ENCODE measurements at places on chromosomes 12 and 14. TPM values are rescaled to one million over a fixed set of nuclear protein-coding genes. Genes with fewer than 3 reads are reported as not detected.

DNA sequence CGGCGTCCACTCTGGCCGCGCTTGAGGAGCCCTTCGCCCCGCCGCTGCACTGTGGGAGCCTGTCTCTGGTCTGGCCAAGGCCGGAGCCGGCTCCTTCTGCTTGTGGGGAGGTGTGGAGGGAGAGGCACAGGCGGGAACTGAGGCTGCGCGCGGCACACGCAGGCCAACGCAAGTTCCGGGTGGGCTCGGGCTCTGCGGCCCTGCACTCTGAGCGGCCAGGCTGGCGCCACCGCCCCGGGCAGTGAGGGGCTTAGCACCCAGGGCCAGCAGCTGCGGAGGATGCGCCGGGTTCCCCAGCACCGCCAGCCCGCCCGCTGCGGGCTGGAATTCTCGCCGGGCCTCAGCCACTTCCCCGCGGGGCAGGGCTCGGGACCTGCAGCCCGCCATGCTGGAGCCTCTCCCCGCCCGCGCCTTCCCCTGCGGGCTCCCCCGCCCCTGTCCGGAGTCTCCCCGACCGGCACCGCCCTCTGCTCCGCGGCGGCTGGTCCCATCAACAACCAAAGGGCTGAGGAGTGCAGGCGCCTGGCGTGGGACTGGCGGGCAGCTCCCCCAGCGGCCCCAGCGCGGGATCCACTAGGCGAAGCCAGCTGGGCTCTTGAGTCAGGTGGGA lies 921.2 kb upstream of the FOXG1 start:
- H3K27me3 ChIP-seq: no peaks in the 10 kb centered on the region
- no peaks in the 10 kb centered on the region for H3K4me1 ChIP-seq
- H3K27ac ChIP-seq: no peak overlapping the region
- H3K4me3 ChIP-seq: no peak overlapping the region
- DNase-seq: no peak
- H3K36me3 ChIP-seq: no peaks in the 10 kb centered on the region

- H3K4me1 ChIP-seq: no peaks in the 10 kb centered on the region
- H3K36me3 ChIP-seq: no peaks in the 10 kb centered on the region
- DNase-seq: no peak
- H3K27ac ChIP-seq: no peak overlapping the region
Observed at GRCh38 chr14:101232340-101233020, 328.8 kb upstream of the DIO3 start.

DNA sequence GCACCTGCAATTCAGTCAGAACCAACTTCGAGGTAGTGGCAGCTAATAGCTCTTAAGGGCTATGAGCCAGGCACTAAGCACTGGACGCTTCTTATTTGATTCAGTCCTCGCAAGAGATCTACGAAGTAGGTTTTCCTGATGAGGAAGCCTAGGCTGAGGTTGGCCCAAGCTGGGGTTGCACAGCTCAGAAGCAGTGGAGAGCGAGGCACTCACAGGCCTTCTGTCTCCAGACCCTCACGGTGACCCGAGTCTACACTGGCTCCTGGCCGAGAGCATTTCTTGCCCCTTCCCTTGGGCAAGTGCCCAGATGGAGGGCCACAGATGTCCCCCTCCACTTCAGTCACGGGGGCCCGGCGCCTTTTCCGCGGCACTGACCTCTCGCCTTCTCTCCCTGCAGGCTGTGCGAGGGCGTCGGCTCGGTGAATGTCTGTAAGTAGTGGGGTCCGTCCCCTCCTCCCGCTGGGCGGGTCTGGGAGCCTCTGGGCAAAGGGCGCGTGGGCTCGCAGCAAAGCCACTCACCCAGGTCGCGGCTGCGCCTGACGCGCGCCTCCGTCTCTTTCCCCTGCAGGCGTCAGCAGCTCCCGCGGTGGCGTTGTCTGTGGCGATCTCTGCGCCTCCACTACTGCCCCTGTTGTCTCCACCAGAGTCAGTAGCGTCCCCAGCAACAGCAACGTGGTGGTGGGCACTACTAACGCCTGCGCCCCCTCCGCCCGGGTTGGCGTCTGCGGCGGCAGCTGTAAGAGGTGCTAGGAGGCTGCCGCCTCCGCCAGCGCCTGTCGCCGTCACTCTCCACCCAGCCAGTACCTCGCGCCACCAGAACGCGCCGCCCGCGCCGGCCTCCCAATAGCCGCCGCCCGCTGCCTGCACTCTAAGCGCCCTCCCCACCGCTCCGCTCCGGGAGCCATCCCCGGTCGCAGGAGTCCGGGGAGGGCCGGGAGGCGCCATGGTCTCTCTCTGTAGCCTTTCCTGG lies 13.1 kb downstream of the KRT83 start:
- H3K27ac ChIP-seq: no peak overlapping the region
- peak overlapping the region; percentile 22 for H3K4me3 ChIP-seq
- H3K27me3 ChIP-seq: peaks cover 54% of the 10 kb centered on the region
- peaks cover 15% of the 10 kb centered on the region for H3K4me1 ChIP-seq
- DNase-seq: peak; percentile 67

DNA sequence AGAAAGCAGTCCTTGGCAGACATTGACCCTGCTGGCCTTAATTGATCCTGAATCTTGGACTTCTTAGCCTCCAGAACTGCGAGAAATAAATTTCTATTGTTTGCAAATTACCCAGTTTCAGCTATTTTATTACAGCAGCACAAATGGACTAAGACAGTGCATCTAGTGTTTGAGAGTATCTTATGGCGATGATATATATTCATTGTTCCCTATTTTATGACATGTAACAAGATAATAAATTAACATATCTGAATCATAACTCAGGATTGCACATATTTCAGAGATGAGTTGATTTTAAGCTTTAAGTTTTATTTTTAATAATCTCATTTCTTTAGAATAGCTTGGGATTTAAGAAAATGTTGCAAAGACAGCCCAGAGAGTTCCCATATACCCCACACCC lies 167.4 kb upstream of the FOXG1 start:
- DNase-seq: no peak
- no peak overlapping the region for H3K4me3 ChIP-seq
- no peaks in the 10 kb centered on the region for H3K4me1 ChIP-seq
- no peak overlapping the region for H3K27ac ChIP-seq
- H3K27me3 ChIP-seq: no peaks in the 10 kb centered on the region
- no peaks in the 10 kb centered on the region for H3K36me3 ChIP-seq

GRCh38 chr14:94355191-94355794 lies 32.2 kb upstream of the SERPINA6 start:
- H3K27me3 ChIP-seq: peaks cover 14% of the 10 kb centered on the region
- no peak overlapping the region for H3K27ac ChIP-seq
- DNase-seq: peak; percentile 35

GRCh38 chr12:71124835-71125460 lies 32.9 kb downstream of the TSPAN8 start:
- H3K4me3 ChIP-seq: no peak overlapping the region
- no peaks in the 10 kb centered on the region for H3K27me3 ChIP-seq
- no peak for DNase-seq
- H3K4me1 ChIP-seq: no peaks in the 10 kb centered on the region
- no peaks in the 10 kb centered on the region for H3K36me3 ChIP-seq
- H3K27ac ChIP-seq: no peak overlapping the region

DNA sequence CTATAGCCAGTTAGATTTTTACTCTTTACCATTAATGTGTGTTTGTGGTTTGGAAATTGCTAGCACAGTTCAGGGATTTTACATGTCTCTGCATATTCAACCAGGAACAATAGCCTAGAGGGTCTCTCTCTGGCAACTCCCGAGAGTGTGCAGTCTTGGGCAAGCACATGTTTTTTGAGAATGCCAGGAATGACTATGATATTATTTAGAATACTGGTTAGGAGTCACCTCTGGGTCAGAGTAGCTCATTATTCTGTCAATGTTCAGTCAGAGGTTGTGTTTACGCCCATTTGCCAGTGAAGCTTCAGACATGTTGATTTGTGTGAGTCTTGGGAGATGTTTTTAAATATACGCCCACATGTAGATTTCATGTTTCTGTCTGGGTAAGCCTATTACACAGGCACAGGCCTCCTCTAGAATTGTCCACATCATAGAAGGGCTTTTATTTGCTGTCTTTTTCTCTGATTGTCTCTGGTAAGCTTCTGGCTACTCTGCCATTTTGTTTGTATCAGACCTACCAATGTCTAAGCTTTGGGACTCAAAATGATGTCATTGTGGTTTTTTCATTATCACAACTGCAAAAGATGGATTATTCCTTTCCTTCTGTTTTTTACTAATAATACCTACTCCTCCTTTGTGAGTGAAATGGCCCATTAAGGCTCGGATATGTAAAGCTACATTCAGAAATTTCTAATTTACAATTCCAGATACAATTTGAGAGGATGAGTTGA lies 203.1 kb upstream of the PPFIA2 start:
- H3K36me3 ChIP-seq: no peaks in the 10 kb centered on the region
- H3K4me3 ChIP-seq: no peak overlapping the region
- H3K27ac ChIP-seq: no peak overlapping the region
- no peaks in the 10 kb centered on the region for H3K27me3 ChIP-seq

DNA sequence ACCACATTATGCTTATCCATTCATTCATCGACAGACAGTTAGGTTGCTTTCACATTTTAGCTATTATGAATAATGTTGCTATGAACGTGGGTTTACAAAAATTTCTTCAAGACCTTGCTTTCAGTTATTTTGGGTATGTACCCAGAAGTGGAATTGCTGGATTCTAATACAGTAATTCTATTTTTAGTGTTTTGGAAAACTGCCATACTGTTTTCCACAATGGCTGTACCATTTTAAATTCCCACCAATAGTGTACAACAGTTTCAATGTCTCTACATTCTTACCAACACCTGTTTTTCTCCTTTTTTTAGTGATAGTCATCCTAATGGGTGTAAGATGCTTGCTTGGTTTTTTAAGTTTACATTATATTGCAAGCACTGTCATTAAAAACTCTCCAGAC lies 147.5 kb downstream of the ZFP36L1 start:
- H3K36me3 ChIP-seq: no peaks in the 10 kb centered on the region
- no peak for DNase-seq
- no peaks in the 10 kb centered on the region for H3K4me1 ChIP-seq
- H3K27ac ChIP-seq: no peak overlapping the region
- no peaks in the 10 kb centered on the region for H3K27me3 ChIP-seq
- H3K4me3 ChIP-seq: no peak overlapping the region

DNA sequence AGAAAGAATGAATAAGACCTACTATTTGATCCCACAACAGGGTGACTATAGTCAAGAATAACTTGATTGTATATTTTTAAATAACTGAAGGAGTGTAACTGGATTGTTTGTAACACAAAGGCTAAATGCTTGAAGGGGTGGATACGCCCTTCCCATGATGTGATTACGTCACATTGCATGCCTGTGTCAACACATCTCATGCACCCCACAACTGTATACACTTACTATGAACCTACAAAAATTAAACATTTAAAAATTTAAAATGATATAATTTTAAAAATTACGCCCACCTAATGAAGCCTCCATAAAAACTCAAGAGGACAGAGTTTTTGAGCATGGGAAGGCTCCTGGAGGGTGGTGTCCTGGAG lies 94.5 kb downstream of the SCARB1 start:
- peaks cover 27% of the 10 kb centered on the region for H3K4me1 ChIP-seq
- peaks cover 7% of the 10 kb centered on the region for H3K36me3 ChIP-seq
- no peak overlapping the region for H3K4me3 ChIP-seq
- no peak overlapping the region for H3K27ac ChIP-seq

- no peak overlapping the region for H3K27ac ChIP-seq
- peak overlapping the region; percentile 20 for H3K4me3 ChIP-seq
- DNase-seq: peak; percentile 25
- peaks cover 9% of the 10 kb centered on the region for H3K27me3 ChIP-seq
- H3K4me1 ChIP-seq: peaks cover 10% of the 10 kb centered on the region
Observed at GRCh38 chr12:122184517-122184916, 1.6 kb downstream of the LRRC43 start.

GRCh38 chr14:101097109-101097793 lies 193.7 kb upstream of the RTL1 start:
- peaks cover 12% of the 10 kb centered on the region for H3K27me3 ChIP-seq
- DNase-seq: no peak
- H3K36me3 ChIP-seq: no peaks in the 10 kb centered on the region
- no peaks in the 10 kb centered on the region for H3K4me1 ChIP-seq
- H3K4me3 ChIP-seq: no peak overlapping the region
- no peak overlapping the region for H3K27ac ChIP-seq

- no peaks in the 10 kb centered on the region for H3K36me3 ChIP-seq
- no peaks in the 10 kb centered on the region for H3K27me3 ChIP-seq
- H3K4me3 ChIP-seq: no peak overlapping the region
- H3K4me1 ChIP-seq: peaks cover 4% of the 10 kb centered on the region
Observed at GRCh38 chr14:95191445-95192199, 34.3 kb upstream of the DICER1 start.

DNA sequence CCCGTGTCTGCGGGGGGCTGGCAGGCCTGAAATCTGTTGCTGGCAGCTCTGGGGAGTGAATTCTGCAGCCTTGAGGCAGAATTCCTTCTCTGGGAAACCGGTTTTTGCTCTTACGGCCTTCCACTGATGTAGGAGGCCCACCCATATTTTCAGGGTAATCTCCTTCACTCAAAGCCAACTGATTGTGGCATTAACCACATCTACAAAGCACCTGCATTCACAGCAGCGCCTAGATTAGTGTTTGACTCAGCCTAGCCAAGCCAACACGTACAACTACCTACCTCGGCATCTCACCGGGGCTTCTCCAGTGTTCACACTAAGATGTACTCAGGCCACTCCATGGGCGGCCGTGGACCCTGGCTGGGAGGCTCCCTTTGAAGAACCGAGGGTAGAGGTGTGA lies 15.8 kb downstream of the C12orf43 start:
- no peaks in the 10 kb centered on the region for H3K4me1 ChIP-seq
- DNase-seq: no peak
- H3K4me3 ChIP-seq: no peak overlapping the region
- no peak overlapping the region for H3K27ac ChIP-seq
- H3K27me3 ChIP-seq: no peaks in the 10 kb centered on the region

GRCh38 chr14:79177106-79177505 lies 1006.9 kb downstream of the NRXN3 start:
- H3K36me3 ChIP-seq: no peaks in the 10 kb centered on the region
- no peaks in the 10 kb centered on the region for H3K4me1 ChIP-seq
- no peak overlapping the region for H3K4me3 ChIP-seq
- no peak for DNase-seq

GRCh38 chr14:98167705-98168104 lies 1104.3 kb downstream of the BCL11B start:
- no peaks in the 10 kb centered on the region for H3K27me3 ChIP-seq
- H3K4me1 ChIP-seq: peaks cover 80% of the 10 kb centered on the region
- DNase-seq: peak; percentile 58

GRCh38 chr12:12689647-12690300 lies 6.2 kb downstream of the GPR19 start:
- H3K27ac ChIP-seq: no peak overlapping the region
- DNase-seq: peak; percentile 35
- H3K4me3 ChIP-seq: no peak overlapping the region
- no peaks in the 10 kb centered on the region for H3K27me3 ChIP-seq
- H3K36me3 ChIP-seq: peaks cover 19% of the 10 kb centered on the region

- H3K4me3 ChIP-seq: no peak overlapping the region
- peaks cover 12% of the 10 kb centered on the region for H3K4me1 ChIP-seq
- peaks cover 6% of the 10 kb centered on the region for H3K27me3 ChIP-seq
- no peaks in the 10 kb centered on the region for H3K36me3 ChIP-seq
Observed at GRCh38 chr14:99675382-99675835, 8.7 kb upstream of the CYP46A1 start.

- H3K36me3 ChIP-seq: no peaks in the 10 kb centered on the region
- H3K27me3 ChIP-seq: peaks cover 3% of the 10 kb centered on the region
- H3K27ac ChIP-seq: no peak overlapping the region
- H3K4me1 ChIP-seq: no peaks in the 10 kb centered on the region
- no peak for DNase-seq
Observed at GRCh38 chr12:12039897-12040296, 30.8 kb upstream of the BCL2L14 start.

Gene TAS2R43
- total RNA-seq: 0.34 TPM

Gene OR4E2
- total RNA-seq: not detected

Gene ELK3
- 7.7 TPM for total RNA-seq

Gene CPNE8
- total RNA-seq: 1.4 TPM

Gene IFNG
- 43.6 TPM for total RNA-seq

Gene FAM234B
- 10.7 TPM for total RNA-seq

Gene TAPBPL
- total RNA-seq: 28.0 TPM

Gene ZC2HC1C
- 0.45 TPM for total RNA-seq

Gene INHBC
- total RNA-seq: not detected

Gene HCAR2
- not detected for total RNA-seq

Gene FAM186B
- total RNA-seq: not detected

Gene LHX5
- not detected for total RNA-seq

Measured in activated CD8-positive, alpha-beta T cell treated with anti-CD3 and anti-CD28 coated beads for 36 hours (primary cell).